ENCODE measurements at places on chromosomes 4 and X.

- no peak for DNase-seq
Observed at GRCh38 chrX:149650162-149650561, 18.6 kb upstream of the TMEM185A start.

GRCh38 chrX:88604433-88605221 lies 142.4 kb upstream of the CPXCR1 start:
- no peak for DNase-seq

GRCh38 chrX:12903646-12904045 lies 2.8 kb upstream of the TLR8 start:
- DNase-seq: no peak

GRCh38 chrX:36436361-36436760 lies 516.8 kb downstream of the CFAP47 start:
- DNase-seq: no peak

DNA sequence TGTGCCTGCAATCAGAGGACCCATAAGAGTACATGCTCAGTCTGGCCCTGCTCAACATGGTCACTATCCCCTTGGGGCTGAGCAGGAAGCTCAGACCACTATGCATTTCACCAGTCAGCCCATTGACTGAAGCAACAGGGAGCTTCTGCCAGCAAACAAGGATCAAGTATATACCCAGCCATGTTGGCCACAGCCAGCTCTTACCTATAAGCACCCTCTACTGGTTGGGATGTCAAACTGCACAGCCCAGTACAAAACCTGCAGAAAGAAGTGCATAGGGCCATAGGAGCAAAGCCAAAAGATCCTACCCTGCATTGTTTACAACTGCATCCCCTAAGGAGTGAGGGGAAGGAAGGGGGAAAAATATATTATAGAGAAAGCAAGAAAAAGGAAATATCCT lies 214.4 kb upstream of the CPEB2 start:
- DNase-seq: no peak

All from stimulated activated CD4-positive, alpha-beta T cell treated with anti-CD3 and anti-CD28 coated beads, TNF-alpha, amount 100 ng/mL, for 1 hour (primary cell).